Activated CD4-positive, CD25-positive, alpha-beta regulatory T cell treated with anti-CD3 and anti-CD28 coated beads, Interleukin-2, amount 50 U/mL, for 16 hours (primary cell): ENCODE measurements at places on chromosomes 1 and 21.

DNA sequence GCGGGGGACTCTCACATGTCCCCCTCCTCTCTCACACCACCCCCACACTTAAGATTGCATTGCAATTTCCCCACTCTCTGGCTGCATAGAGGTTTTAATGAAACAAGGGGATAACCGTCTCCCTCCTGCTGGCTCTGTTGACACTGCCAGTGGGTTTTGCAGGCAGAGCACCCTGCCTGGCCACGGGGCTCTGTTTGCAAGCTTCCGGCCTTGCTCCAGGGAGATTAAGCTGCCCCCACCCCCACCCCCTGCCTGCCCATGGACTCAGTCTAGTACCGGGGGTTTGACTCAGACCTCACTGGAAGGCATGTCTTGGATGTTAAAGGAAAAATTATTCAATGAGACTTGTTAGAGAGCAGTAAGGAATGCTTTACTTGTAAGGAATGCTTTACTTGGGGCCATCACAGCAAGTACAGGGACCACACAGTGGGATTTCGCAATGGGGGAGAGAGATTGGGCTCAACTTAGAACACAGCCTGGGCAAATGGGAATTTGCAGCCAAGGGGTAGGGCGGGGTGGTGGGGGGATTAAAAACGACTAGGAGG, 101.0 kb downstream of the AJAP1 start:
- DNase-seq: no peak

- DNase-seq: no peak
Observed at GRCh38 chr1:81635816-81636215, 164.9 kb upstream of the ADGRL2 start.

DNA sequence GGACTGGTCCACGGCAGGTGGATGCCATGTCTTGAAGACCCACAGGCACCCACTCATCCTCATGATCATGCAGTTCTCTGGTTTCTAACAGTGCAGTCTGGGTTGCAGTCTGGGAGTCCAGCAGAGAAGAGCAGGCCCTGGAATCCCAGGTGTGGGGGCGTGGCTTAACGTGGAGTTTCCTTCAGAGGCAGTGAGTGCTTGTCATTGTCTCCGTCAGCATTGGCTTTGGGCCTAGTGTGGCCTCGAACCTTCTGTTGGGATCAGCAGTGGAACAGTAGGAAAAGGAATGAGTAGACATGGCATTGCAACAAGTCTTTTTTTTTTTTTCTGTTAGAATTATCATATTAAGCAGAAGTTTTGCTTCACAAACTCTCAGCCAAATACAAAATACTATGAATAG, 12.8 kb downstream of the LGALS8 start:
- no peak for DNase-seq

DNA sequence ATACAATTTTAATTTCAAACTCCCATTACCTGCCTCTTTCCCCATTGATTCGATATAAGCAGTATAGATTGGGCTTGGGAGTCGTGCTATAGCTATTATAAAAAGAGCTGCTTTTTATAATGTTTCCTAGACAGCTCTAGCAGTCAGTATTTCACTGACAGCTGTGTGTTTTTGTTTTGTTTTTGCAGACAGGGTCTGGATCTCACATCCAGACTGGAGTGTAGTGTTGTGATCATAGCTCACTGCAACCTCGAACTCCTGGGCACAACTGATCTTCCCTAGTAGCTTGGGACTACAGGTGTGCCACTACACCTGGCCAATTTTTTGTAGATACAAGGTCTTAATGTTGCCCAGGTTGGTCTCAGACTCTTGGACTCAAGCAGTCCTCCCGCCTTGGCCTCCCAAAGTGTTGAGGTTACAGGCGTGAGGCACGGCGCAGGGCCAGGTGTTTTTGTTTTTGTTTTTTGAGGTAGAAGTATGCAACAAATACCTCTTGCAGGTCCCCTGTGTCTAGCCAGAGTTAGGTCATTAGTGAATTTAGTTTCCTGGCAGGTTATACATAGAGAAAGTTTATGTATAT, 1.7 kb downstream of the NASP start:
- no peak for DNase-seq

DNA sequence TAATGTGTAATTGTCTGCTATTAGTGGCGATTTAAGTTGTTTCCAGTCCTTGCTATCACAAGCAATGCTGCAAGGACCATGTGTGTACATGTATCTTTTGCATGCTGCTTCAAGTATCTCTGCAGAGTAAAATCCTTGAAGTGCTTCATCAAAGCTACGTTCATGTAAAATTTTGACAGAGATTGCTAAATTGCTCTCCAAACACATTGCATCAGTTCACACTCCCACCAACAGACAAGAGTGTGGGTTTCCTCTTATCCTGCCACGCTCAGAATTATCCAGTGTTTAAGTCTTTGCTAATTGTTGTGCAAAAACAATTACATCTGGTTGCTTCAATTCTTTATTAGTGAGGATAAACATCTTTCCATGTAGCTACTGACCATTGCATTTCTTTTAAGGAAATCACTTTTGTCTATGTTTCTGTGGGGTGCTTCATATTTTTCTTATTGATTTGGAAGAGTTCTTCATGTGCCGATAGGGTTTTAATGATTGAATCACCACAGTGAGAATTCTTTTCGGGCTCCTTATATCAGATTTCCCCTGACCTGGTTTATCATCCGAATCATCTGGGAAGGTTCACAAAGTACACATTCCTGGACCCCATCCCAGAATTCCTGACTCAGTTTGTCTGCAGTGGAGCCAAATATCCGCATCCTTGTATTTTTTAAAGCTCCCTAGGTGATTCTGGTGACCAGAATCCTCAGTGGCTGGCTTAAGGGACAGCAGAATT, 56.3 kb upstream of the GALNT2 start:
- no peak for DNase-seq

GRCh38 chr1:78096976-78097375, 51.2 kb downstream of the GIPC2 start:
- no peak for DNase-seq

- DNase-seq: no peak
Observed at GRCh38 chr21:33403786-33404585, 773 bp downstream of the IFNGR2 start.

DNA sequence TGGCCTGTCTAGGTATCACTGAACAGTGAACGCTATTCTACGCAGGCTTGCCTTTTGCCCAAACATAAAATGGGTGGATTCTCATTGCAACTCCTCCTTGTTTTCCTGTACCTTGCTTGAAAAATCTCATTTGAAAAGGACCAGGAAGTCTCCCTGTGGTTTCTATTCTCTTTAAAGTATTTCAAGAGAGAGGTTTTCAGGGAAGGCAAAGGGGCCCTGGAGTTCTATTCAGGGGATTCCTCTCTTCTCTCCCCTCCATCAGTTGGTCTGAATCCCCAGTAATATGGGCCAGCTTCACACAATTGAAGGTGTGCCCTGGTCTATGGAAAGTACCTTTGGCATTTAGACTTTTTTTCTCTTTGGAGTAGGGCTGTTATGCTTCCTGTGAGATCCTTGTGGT, 311.3 kb downstream of the RGS7 start:
- DNase-seq: no peak

DNA sequence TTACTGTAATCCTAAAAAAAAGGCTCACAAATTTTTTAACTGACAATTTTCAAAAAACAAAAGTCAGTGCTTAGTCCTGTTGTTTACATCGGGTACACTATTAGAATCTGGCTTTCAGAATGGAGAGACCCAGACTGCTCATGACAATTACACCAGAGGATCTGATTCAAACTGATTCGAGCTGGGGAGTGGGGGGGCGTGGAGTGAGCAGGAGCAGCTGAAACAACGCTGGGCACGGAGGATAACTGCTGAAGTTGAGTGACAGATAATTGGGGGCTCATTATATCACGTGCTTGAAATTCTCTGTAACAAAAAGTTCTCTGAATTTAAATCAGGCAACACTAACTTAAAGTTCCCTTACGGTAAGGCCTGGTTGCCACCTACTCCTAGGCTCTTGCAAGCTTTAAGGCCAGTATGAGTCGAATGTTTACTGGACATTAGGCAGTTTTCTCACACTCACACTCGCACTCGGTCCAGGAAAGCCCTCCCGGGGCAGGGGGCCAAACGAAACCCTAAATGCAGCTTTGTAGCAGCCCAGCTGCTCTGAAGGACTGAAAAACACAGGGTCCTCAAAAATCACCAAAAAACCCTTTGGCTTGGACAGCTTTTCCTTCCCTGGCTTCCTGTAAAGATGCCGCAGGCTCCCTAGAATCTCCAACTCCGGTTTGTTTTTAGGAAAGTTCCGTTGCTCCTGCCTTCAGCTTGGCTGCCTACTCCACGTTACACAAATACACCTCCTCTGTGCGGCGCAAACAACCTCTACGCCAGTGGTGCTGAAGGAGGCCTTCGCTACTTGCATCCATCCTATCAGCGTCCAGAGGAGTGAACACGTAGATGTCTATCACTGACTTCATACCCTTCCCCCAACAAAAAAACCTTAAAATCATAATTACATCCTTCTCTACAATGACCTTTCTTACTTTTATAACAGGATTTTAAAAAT, 42.9 kb downstream of the CAPZB start:
- no peak for DNase-seq

- no peak for DNase-seq
Observed at GRCh38 chr1:15799928-15800835, 7.3 kb downstream of the UQCRHL start.

GRCh38 chr1:112359961-112360767, 35.9 kb upstream of the CTTNBP2NL start:
- DNase-seq: no peak

GRCh38 chr1:182682898-182683501, 1.4 kb downstream of the RGS8 start:
- DNase-seq: no peak

DNA sequence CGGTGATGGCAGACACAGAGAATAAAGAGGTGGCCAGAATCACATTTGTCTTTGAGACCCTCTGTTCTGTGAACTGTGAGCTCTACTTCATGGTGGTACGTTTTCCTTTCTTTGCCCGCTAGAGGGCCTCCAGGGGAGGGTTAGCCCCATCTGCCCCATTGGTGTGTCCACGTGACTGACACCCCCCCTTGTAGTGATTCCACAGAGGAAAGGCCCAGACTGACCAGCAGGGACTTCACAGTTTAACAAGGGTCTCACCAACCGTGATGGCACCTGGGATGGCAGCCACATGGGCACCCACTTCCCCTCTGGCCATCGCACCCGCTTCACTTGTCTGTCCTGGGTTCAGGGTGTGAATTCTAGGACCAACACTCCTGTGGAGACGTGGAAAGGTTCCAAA, 22.3 kb upstream of the SARS1 start:
- no peak for DNase-seq

- DNase-seq: no peak
Observed at GRCh38 chr1:43655953-43656352, 6.0 kb downstream of the KDM4A start.

- DNase-seq: no peak
Observed at GRCh38 chr1:68175621-68176398, 56.5 kb downstream of the WLS start.

DNA sequence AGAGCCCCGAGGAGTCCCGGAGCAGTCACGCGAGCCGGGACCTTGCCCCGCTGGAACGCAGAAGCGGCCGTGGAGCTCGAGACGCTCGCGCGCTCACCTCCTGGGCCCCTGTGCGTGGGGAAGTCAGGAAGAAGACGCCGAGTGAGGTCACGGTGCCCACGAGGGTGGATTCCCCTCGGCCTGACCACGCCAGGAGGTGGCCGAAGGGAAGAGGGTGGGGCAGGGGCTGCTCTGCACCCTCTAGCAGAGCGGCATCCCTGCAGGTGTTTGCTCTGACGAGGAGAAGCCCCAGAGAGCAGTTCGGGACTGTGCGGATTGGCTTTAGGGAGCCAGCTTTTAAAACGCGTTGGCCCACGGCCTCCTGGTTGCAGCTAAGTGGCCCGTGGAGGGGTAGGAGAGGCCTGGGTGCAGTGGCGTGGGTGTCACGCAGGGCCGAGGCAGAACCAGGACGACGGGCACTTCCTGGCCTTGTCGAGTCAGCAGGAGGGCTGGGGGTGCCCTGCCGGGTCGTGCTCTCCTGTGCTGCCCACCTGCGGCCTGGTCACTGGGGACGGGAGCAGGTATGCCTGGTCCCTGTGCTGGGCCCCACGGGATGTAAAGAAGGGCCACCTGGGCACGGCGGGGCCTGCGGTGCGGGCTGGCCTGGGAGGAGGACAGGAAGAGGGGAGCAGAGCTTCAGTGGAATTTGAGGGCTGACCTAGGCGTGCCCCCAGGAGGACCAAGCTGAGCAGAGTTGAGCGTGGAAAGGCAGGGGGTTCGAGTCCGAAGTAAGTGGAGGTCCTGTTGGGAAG, 1.0 kb downstream of the PDXK start:
- DNase-seq: no peak
